Hair follicular keratinocyte (primary cell): ENCODE measurements at places on chromosomes 16 and 17. TPM values are rescaled to one million over a fixed set of nuclear protein-coding genes. Genes with fewer than 3 reads are reported as not detected.

Gene FBF1
- 10.8 and 12.0 TPM in 2 replicates for total RNA-seq

Gene PRSS36
- total RNA-seq, result 0.16 and 0.19 TPM in 2 replicates

Gene ATMIN
- total RNA-seq, result 23.8 and 27.1 TPM in 2 replicates

Gene KRT9
- 0.23 and 0.61 TPM in 2 replicates for total RNA-seq

Gene TMC6
- total RNA-seq, result 34.8 and 82.6 TPM in 2 replicates

Gene USP43
- total RNA-seq, result 6.9 and 11.4 TPM in 2 replicates

Gene MYOCD
- total RNA-seq, result 0.04 TPM in 1 of 2 replicates, not detected in the other
